EH (cell line): ENCODE measurements at places on chromosomes 5 and 9.

GRCh38 chr5:10324518-10325370 lies 17.0 kb upstream of the CMBL start:
- no peak for DNase-seq

- DNase-seq = peak; percentile 14
Measured at GRCh38 chr9:130450344-130451003, 5.7 kb downstream of the ASS1 start.

- peak; percentile 56 for DNase-seq
Measured at GRCh38 chr5:102807878-102808502, 52.9 kb downstream of the PAM start.

DNA sequence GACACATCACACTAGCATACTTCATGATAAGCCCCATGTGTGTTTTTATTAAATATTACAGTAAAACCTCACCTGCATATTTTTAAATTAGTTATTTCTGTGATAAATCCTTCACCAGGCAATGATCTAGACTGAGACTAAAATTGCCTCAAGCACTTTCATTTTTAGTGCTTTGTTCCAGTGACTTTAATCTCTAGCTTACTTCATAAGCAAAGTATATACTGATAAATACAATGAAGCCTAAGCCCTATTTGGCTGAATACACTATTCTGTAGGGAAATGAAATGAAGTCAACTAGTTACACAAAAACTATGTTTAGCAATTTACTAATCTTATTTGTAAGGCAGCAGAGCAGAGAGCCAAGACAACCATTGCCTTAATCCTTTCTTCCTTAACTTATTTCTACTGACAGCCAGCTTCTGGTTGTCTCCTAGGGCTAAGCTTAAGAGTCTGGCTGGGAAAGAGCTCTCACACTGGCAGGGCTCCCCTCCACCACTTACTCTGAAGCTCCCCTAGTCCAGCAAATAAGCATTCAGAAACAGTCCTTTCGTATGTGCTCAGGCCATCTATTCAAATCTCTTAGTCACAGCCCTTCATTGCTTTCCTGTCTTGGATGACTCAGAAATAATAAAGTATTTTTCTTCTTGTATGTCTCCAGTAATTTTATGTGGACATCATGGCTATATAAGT lies 31.4 kb upstream of the MTAP start:
- DNase-seq = peak; percentile 86

DNA sequence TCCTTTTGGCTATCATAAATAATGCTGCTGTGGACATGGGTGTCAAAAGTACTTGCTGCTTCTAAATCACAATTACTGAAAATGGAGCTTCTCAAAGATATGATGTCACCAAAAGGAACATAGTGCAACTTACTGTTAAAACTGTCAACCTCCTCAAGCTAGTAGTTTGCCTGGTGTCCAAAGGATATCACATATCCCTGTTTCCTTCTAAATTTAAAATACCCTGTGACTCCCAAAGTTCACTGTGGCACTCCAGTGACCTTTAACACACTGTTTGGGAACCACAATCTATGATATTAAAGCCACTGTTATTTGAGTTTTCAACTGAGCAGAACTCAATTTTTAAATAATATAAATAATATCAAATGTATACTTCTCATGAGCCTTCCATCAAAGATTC lies 18.2 kb downstream of the GLIS3 start:
- DNase-seq = no peak

DNA sequence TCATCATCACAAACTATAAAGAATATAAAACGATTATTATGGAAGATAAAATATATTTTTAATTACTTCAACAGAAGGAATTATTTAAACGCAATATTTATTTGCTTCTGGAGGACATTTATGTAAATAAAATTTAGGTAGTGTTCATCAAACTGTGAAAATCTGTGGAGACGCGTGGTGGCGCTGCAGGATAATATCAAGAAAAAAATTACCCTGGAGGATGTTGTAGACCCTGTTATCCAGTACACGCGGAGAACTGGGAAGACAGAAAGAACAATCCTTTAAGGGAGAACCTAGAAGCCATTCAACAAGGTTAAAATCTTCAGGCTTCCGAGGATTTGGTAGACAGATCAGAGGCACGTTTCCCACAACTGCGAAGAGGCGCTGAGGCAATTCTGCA lies at the start of gene PCDHB12:
PCDHB12 (plus strand) TSS at position 242 of the 400 bp plus-strand sequence. CDS start 189 bp downstream, outside the sequence.
- peak; percentile 15 for DNase-seq

GRCh38 chr5:167284222-167284890 lies 1007.1 kb upstream of the WWC1 start:
- peak; percentile 29 for DNase-seq

DNA sequence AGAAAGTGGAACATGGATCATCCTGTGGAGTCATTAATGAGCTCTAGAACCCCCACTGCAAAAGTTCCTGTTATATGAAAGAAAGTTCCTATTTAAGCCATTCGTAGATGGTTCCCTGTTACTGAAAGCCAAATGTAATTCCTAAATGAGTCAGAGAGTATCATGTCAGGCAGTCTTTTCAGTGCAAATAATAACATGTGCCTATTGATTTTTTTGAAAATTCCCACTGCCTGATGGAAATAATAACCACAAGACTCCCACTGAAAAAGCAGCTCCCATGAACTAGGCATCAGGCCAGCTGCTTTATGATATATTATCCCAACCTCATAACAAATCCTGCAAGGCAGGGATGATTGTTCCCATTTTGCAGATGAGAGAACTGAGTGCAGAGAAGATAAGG lies 217.2 kb downstream of the DAB2IP start:
- DNase-seq = no peak
